Fibroblast of lung (primary cell): ENCODE measurements at places on chromosomes 5 and 9. TPM values are rescaled to one million over a fixed set of nuclear protein-coding genes. Genes with fewer than 3 reads are reported as not detected.
A peak's percentile ranks its signal among the peaks of the same experiment; 100 is the strongest.

Gene C8G
- total RNA-seq: 1.2 TPM in 1 of 2 replicates, not detected in the other

Gene ADAMTSL2
- under 0.01 TPM in 2 replicates for total RNA-seq

Gene CXXC5
- total RNA-seq: 29.0 and 43.9 TPM in 2 replicates

Gene NMUR2
- total RNA-seq: not detected in 2 replicates

Gene SPINK13
- not detected in 2 replicates for total RNA-seq

Gene ACOT12
- total RNA-seq: 0.26 and 2.0 TPM in 2 replicates

Gene SLC6A19
- not detected in 2 replicates for total RNA-seq

DNA sequence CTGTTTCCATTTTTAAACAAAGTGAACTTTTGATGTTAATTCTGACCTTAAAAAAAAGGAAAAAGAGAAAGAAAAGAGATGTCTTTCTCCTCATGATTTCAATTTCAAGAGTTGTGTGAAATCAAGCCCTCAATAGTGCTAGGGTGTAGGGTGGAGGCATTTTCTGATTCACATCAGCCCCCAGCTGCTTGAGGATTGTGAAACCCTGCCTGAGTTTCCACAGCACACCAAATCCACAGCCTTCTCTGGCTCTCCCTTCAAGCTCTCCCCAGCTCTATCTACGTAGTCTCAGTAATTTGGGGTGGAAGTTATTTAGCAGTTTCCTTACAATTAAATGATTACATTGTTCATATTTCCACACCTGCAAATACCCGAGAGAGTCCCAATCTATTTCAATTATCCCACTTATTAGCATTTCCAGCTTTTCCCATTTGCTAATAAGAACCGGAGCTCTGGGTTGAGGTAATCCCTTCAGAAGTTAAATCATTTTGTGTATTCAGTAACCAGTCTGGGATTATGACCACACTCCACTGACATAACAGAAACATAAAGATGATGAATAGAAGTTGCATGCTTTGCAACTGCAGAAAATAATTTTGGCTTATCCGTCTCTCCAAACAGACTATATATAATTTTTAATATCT, 54.9 kb downstream of the MTX3 start:
- DNase-seq: peak; percentile 74

DNA sequence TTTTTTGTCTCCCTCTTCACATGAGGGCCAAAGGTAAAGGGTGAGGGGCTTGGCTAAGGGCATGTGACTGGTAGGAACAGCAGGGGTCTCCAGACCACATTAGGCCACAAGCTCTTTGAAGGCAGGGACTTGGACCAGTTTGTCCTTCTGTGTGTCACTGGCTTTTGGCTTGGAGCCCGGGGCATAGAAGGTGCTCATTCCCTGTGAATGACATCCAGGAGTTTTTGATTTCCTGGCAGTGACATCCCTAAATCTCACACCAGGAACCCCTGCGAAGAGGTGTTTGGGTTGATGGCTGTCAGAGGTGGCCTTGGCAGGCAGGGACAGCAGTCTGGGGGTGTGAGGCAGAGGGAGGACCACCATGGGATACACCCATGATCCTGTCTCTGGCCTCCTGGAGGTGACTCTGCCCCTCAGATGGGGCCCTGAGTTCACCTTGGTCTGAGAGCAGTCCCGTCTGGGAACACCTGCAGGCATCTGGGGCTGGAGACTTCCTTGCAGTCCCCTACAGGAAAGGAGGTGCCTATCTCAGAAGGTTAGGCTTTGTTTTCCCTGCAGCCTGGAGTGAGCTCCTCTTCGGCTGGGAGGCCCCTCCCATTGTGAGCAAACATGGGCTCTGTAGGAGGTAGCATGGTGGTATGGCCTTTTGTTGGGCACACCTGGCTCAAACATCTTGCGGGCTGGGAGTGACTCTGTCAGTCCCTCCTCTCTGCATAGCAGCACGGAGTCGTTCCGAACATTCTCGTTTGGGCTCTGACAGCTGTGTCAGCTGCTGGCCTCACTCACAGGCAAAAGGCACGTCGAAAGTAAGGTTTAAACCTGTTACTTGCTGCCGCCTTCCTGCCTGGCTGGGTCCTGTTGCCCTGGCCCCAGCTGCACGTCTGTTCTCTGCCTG, 38.6 kb upstream of the PITX1 start:
- no peak for DNase-seq

GRCh38 chr5:174692381-174692780, 32.0 kb upstream of the MSX2 start:
- DNase-seq: no peak

- DNase-seq: no peak
Observed at GRCh38 chr5:139821806-139822552, 26.4 kb downstream of the PSD2 start.

DNA sequence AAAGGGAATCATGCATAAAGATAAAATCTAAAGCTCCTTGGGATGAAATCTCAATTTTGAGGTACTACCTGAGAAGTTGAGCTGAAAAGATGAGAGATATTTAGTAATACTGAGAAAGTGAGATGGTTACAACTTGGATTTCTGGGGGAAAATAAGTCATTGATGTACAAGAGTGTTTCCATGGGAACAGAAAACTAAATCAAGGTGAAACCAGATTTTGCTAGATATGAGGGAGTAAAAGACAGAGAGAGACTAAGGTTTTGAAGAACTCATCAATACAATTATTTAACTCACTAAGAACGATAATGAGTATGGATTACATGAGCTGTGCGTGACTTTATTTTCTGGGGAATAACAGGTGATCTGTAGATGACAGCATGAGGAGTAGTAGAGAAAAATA, 10.2 kb upstream of the ST8SIA4 start:
- DNase-seq: no peak

- DNase-seq: peak; percentile 62
Observed at GRCh38 chr9:109107402-109108240, 12.1 kb downstream of the TMEM245 start.

GRCh38 chr5:84255315-84255714, 129.4 kb downstream of the EDIL3 start:
- DNase-seq: peak; percentile 63

GRCh38 chr5:137705106-137705505, 30.8 kb downstream of the KLHL3 start:
- DNase-seq: peak; percentile 49

DNA sequence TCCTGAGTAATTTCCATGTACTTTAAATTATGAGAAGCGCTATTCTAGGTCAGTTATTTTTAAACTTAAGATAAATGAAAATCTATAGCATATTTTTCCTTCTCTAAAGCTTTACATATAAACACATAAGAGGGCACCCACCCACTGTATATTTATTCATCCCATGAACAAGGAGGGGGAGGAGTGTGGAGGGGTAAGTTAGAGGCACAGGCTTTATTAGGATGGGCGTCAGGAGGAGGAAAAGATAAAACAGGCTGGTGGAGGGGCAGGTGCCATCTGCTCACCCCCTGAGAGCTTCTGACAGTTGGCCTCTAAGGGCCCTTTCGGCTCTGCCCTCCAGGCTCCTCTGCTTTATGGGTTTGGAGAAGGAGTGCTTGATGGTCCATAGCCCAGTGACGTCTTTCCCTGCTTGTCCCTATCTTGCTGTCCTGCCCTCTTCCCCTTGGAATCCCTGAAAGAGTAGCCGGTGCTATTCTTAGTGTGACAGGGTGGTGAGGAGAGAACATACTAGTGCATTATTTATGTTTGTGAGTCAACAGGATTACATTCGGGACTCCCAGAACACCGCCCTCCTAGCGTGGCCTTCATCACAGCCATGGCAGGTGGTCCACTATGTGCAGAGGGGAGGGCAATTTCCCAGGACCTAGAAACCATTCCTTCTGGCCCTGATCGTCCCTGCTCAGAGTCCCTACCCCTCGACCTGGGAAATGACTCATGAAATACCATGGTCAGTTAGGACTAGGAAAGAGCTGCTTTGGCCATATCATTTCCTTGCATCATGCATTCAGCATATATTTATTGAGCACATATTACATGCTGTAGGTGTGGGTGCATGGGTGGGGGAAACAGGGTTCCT, 7.9 kb upstream of the SYNPO start:
- DNase-seq: peak; percentile 66

DNA sequence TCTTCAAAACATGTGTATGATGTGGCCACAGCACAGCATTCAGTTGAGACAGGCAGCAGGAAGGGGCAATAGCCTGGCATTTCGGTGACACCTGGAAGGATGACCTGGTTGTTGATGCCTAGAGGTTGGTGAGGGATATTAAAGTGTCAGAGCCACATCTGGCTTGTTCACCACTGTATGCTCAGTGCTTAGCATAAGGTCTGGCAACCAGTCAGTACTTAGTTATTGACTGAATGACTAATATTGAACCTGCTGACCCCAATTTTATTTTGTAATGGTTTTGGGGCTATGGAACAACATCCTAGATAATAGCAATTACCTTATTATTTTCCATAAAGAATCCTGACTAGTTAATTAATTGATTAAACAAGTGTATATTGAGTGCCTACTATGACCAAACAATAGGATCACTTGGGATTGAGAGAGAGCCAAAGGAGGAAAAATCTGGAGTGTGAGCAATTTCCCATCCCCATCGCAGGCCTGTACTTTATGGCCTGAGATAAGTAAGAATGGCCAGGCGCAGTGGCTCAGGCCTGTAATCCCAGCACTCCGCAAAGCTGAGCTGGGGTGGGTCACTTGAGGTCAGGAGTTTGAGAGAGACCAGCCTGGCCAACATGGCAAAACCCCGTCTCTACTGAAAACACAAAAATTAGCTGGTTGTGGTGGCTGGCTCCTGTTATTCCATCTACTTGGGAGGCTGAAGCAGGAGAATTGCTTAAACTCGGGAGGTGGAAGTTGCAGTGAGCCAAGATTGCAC, 85.4 kb upstream of the PLPP1 start:
- no peak for DNase-seq

GRCh38 chr5:169347786-169348185, 46.8 kb upstream of the SLIT3 start:
- no peak for DNase-seq

GRCh38 chr5:158209219-158209908, 350.4 kb upstream of the CLINT1 start:
- no peak for DNase-seq

DNA sequence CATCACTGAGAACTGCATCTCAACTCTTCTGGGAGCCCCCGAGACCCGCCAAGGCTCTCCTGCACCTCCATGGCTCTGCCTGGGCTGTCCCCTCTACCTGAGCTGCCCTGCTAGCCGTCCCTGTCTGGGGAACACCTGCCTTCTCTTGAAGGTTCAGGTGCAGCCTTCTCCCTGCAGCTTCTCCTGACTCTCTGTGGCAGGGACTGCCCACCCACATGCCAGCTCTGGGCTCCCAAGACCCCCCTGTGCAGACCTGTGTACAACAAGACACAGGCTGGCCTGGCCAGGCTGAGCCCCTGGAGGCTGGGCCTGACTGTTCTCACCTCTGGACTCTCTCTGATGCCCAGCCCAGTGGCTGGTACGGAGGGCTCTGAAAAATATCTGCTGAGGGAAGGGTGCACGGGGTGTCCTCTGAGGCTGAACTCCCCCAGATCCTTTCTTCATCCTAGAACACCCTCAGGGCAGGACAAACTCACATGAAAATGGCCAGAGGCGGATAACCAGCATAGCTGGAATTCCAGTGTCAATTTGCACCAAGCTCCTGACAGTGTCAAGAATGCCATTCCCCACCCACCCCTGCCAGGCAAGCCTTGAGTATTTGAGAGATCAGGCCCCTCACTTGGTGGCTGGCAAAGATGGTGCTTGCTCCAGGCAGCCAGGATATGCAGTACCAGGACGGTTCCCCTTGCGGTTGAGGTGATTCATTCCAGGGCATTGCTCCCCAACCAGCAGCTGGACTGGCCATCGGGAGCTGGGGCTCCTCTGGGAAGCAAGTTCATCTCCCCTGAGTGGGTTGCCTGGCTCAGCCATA, 40.9 kb upstream of the SLC25A51 start:
- peak; percentile 79 for DNase-seq

DNA sequence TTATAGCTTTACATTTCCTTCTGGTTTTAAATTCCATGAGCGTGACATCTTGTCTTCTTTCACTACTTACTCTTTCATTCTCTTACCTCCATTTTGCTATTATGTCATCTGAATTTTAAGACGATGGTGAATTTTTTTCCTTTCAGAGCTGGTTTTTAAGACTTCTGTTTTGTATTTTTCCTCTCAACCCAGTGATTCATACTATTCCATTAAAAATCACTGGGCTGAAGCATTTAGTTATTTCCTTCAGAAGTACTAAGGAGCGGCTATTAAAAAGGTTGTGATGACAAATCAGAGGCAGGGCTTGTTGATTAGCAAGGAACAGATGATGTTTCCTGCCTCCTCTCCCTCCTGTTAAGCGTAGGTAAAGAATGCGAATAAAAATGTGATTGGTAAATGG, 16.5 kb downstream of the AGXT2 start:
- peak; percentile 85 for DNase-seq

DNA sequence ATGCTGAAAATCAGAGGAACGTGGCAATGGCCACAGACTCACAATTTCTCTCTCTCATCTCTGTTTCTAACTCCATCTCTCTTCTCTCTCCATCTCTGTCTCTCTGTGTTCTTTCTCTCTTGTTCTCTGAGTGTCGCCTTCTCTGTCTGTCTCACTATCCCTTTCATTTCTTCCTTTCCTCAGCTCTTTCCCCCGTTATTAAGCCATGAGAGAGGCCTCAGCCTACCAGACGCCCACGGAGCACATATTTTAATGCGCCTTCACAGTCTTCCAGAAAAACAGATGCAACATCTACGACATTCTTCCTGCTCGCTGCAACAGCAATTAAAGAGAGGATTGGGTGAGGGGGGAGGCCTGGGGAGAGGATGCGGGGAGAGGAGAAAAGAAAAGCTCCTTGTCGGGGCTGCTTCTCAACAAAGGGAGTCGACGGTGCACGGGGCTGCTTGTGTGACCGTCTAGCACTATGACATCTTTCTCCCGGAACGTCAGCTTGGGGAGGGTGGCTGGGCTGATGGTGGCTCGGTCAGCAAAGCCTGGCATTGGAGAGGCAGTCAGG, 37.7 kb upstream of the NEURL1B start:
- peak; percentile 24 for DNase-seq

DNA sequence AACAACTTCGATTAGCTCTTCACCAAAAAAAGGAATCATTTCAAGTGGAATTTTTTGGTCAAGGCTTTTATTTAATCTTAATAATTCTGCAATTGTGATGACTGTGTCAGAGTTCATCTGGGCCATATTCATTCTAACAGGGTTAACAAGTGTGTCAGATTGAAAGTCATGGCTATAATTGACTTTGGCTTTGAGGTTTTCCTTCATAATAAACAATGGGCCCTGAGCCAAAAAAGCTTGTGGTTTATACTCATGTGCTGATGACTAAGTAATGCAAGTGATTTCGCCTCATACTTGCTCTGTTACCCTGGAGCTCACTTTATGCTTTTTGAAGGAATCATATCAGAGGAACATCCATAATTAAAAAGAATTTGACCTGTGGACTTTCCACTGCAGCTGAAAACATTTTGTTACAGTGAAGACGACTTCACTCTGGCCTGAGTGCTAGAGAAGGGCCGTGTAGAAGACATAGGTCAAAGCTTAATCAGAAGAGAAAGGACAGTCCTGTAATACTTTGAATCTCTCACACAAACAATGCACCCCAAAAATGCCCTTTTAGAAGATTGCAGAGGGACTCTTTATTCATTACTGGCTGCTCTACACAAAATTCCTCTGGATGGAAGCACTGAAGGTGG, 101.7 kb downstream of the GDNF start:
- peak; percentile 93 for DNase-seq
